ENCODE measurements at places on chromosomes 2 and 18. TPM values are rescaled to one million over a fixed set of nuclear protein-coding genes. Genes with fewer than 3 reads are reported as not detected.

The CCDC85A gene
- total RNA-seq = 12.1 TPM

The IL37 gene
- total RNA-seq = not detected

- H3K4me3 ChIP-seq = no peak overlapping the region
- no peak for DNase-seq
- no peak overlapping the region for H3K27ac ChIP-seq
- H3K27me3 ChIP-seq = peaks cover 7% of the 10 kb centered on the region
These were observed 456.7 kb upstream of the HS6ST1 start for GRCh38 chr2:128775217-128775913.

- no peak overlapping the region for H3K27ac ChIP-seq
- H3K4me1 ChIP-seq = peaks cover 3% of the 10 kb centered on the region
- DNase-seq = no peak
- no peak overlapping the region for H3K4me3 ChIP-seq
- no peaks in the 10 kb centered on the region for H3K36me3 ChIP-seq
These were observed 5.2 kb upstream of the EHD3 start for GRCh38 chr2:31228717-31229116.

The CKAP2L gene
- total RNA-seq = 3.3 TPM

- peaks cover 3% of the 10 kb centered on the region for H3K4me1 ChIP-seq
- no peak overlapping the region for H3K27ac ChIP-seq
- H3K27me3 ChIP-seq = no peaks in the 10 kb centered on the region
- DNase-seq = no peak
These were observed 31.2 kb upstream of the STAT1 start for GRCh38 chr2:191045141-191045540.

- H3K36me3 ChIP-seq = no peaks in the 10 kb centered on the region
- peaks cover 21% of the 10 kb centered on the region for H3K4me1 ChIP-seq
- no peak overlapping the region for H3K27ac ChIP-seq
These were observed 416.8 kb upstream of the HS6ST1 start for GRCh38 chr2:128735296-128735960.

GRCh38 chr2:180829261-180829660 lies 151.1 kb upstream of the UBE2E3 start:
- peaks cover 2% of the 10 kb centered on the region for H3K27me3 ChIP-seq
- DNase-seq = no peak
- no peak overlapping the region for H3K4me3 ChIP-seq
- no peak overlapping the region for H3K27ac ChIP-seq
- H3K36me3 ChIP-seq = peaks cover 6% of the 10 kb centered on the region
- H3K4me1 ChIP-seq = no peaks in the 10 kb centered on the region

- no peaks in the 10 kb centered on the region for H3K36me3 ChIP-seq
- no peaks in the 10 kb centered on the region for H3K4me1 ChIP-seq
- H3K27me3 ChIP-seq = no peaks in the 10 kb centered on the region
- no peak overlapping the region for H3K27ac ChIP-seq
- no peak overlapping the region for H3K4me3 ChIP-seq
These were observed 786.2 kb upstream of the FANCL start for GRCh38 chr2:59027320-59027719.

DNA sequence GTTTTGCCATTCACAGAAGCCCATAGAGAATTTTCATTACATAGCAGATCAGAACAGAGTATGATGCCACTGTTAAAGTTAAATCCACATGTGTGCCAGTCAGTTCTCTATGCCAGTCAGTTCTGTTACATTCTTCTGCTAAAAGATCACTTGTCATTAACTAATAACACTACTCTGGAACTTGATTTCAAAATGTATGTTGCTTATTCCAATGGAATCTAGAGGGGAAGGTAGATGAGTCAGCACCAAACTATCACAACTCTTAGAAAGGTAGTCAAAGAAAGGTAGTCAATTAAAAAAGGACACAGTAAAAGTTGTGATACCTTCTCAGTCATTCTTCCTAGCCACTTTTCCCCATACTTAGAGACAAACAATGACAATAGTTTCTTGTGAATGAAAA lies 1214.4 kb downstream of the LRP1B start:
- H3K27me3 ChIP-seq = no peaks in the 10 kb centered on the region
- H3K36me3 ChIP-seq = no peaks in the 10 kb centered on the region
- no peak overlapping the region for H3K4me3 ChIP-seq
- H3K4me1 ChIP-seq = no peaks in the 10 kb centered on the region
- DNase-seq = no peak
- H3K27ac ChIP-seq = no peak overlapping the region

- H3K4me1 ChIP-seq = peaks cover 21% of the 10 kb centered on the region
- no peak overlapping the region for H3K4me3 ChIP-seq
- no peaks in the 10 kb centered on the region for H3K36me3 ChIP-seq
- no peak overlapping the region for H3K27ac ChIP-seq
- no peak for DNase-seq
These were observed 6.9 kb downstream of the ITGB1BP1 start for GRCh38 chr2:9416267-9416961.

DNA sequence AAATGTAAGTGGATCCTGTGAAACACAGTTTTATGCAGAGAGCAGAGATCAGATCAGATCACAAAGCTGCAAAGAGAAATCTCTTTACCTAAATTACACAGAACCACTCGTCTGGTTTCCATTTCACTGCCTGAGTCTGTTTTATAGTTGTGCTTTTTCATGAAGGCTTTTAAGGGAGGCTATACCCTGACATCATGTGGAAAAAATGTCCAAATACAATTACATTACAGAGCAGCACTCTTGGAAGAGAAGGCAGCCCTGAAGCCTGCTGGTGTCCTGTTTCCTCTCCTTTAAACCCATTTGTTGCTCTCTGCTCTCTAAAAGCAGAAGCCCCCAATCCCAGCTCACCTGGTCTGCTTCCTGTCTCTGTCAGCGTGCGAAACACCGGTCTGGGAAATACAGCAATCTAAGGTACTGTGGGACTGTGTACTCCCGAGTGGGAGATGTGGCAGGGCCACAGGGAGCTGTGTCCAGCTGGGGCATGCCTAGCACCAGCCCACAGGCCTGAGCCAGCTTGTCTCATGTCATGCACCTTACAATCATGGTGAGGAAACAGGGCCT lies 24.8 kb upstream of the ZFP36L2 start:
- no peaks in the 10 kb centered on the region for H3K36me3 ChIP-seq
- no peak overlapping the region for H3K27ac ChIP-seq
- peaks cover 3% of the 10 kb centered on the region for H3K27me3 ChIP-seq
- no peak for DNase-seq
- no peak overlapping the region for H3K4me3 ChIP-seq

GRCh38 chr18:13120983-13121441 lies 97.5 kb upstream of the LDLRAD4 start:
- H3K4me1 ChIP-seq = no peaks in the 10 kb centered on the region
- DNase-seq = no peak
- H3K4me3 ChIP-seq = no peak overlapping the region

DNA sequence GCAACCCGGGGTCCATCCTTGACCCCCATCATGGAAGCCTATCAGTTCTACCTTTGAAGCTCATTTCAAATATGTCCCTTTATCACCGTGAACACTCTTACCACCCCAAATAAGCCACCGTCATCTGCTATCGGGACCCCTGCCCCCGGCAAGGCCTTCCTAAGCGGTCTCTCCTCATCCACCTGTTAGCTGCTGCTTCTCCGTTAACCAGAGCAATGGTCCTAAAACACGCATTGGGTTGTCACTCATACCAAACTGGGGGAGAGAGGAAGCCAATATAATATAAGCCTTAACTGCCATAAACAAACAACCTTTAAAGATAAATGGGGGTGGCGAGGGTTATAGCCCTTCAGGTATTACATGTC lies 680 bp downstream of the ASNSD1 start:
- no peaks in the 10 kb centered on the region for H3K36me3 ChIP-seq
- DNase-seq = no peak
- H3K27me3 ChIP-seq = no peaks in the 10 kb centered on the region
- H3K27ac ChIP-seq = no peak overlapping the region
- no peaks in the 10 kb centered on the region for H3K4me1 ChIP-seq
- H3K4me3 ChIP-seq = no peak overlapping the region

The ACKR3 gene
- 1.2 TPM for total RNA-seq

The TLX2 gene
- 21.2 TPM for total RNA-seq

The MYCN gene
- total RNA-seq = 43.8 TPM

DNA sequence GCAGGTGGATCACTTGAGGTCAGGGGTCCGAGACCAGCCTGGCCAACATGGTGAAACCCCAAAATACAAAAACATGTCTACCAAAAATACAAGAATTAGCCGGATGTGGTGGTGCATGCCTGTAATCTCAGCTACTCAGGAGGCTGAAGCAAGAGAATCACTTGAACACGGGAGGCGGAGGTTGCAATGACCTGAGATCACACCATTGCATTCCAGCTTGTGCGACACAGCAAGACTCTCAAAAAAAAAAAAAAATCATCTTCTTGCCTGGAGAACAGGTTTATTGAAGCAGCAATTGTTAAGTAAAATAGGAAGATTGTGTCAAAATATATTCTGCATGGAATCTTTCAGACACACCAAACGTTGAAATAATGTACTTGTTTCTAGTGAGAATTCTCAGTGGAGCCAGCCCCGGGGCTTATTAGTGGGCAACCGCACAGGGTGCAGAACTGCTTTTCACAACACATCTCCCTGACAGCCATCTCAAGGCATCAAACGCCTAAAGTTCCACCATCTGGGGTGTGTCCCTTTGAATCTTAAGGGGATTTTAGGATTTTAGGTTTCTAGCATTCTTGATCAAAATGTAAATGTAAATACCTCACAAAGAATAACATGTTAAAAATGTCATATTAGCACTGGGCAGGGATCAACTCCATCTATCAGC lies 28.6 kb upstream of the PPP4R1 start:
- no peaks in the 10 kb centered on the region for H3K36me3 ChIP-seq
- H3K4me1 ChIP-seq = no peaks in the 10 kb centered on the region
- peaks cover 4% of the 10 kb centered on the region for H3K27me3 ChIP-seq
- DNase-seq = no peak

The ANKRD53 gene
- 11.7 TPM for total RNA-seq

The GAREM2 gene
- 49.3 TPM for total RNA-seq
